Activated T-cell treated with anti-CD3 and anti-CD28 coated beads, Interleukin-2, amount 50 U/mL, for 4 hours (primary cell): ENCODE measurements at places on chromosomes 12 and 14.

GRCh38 chr14:60861545-60862140 is 119.2 kb downstream of the TRMT5 start:
- DNase-seq = no peak

GRCh38 chr12:54372113-54372806 is 8.0 kb upstream of the GPR84 start:
- no peak for DNase-seq

GRCh38 chr12:12718381-12718759 is 1.2 kb downstream of the CDKN1B start:
- DNase-seq = no peak

DNA sequence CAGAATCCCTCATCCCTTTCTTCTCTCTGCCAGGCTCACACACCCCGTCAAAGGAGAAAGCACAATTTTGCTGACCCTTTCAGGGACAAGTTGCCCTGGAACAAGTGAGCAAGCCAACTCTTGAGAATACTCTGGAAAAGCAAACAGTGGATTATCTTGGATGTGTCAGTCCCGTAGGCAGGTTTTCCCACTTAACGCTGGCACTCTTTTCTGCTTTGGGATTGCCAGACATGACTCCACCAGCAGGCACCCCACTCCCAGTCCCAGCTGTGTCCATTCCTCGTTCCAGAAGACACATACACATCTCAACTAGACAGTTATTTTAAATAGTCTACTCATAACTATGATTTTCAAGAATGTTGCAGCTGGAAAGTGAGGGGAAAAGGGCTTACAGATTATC is 145.5 kb upstream of the CDKN3 start:
- DNase-seq = no peak

- DNase-seq = no peak
Observed at GRCh38 chr12:28223858-28224257, 33.6 kb downstream of the CCDC91 start.

DNA sequence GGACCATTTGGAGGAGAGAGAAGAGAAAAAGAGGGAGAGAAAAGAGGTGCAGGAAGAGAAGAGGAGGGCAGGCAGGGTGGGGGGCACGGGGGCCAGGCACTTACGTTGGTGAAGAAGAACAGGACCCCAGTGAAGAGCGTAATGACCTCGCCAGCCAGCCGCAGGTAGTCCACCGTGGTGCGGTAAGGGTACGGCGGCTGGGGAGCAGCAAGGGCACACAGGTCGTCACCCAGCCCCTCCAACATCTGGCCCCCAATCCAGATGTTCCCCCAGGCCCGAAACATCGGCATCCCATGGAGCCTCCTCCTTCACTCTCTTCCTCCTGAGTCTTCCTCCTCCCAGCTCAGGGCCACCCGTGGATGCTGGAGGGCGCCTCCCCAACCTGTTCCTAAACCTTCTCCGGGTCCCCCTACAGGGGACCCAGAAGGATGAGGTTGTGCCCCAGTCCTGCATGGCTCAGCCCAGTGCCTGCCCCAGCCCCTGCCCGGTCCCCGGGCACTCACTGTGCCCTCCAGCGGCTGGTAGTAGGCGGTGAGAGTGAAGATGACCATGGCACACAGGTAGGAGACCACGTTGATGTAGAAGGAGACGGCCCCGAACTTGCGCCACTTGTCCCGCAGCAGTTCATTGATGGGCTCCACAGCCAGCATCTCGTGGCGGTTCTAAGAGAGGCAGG is 39.2 kb downstream of the TRPV4 start:
- no peak for DNase-seq

GRCh38 chr12:108744021-108744897 is 12.9 kb upstream of the CORO1C start:
- no peak for DNase-seq

DNA sequence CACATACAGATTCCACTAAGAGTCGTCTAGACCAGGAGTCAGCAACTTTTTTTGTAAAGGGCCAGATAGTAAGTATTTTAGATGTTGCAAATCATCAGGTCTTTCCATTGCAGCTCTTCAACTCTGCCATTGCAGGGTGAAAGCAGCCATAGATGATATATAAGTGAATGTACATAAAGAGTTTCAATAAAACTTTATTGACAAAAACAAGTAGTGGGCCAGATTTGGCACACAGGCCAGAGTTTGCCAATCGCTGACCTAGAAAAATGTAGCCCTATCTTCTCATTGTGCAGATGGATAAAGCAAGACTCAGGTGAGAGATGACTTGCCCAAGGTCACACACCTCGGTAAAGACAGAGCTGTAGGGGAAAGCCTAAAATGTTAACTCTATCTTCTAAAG is 474.7 kb downstream of the MED13L start:
- DNase-seq = no peak

- no peak for DNase-seq
Observed at GRCh38 chr12:5242440-5242839, 189.5 kb upstream of the NTF3 start.

DNA sequence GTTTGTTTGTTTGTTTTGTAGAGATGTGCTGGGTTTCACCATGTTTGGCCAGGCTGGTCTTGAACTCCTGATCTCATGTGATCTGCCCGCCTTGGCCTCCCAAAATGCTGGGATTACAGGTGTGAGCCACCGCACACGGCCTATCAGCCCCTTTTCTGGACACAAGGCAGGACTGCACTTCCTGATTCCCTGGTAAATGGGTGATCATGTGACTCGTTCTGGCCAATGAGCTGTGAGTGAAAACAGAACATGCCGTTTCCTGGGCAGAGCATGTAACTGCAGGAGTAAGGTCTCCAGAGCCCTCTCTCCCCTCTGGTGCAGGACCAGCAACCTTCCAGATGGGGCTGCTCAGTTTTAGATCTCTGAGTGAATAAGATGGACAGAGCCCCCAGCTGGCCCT is 92.7 kb downstream of the ITPK1 start:
- no peak for DNase-seq

DNA sequence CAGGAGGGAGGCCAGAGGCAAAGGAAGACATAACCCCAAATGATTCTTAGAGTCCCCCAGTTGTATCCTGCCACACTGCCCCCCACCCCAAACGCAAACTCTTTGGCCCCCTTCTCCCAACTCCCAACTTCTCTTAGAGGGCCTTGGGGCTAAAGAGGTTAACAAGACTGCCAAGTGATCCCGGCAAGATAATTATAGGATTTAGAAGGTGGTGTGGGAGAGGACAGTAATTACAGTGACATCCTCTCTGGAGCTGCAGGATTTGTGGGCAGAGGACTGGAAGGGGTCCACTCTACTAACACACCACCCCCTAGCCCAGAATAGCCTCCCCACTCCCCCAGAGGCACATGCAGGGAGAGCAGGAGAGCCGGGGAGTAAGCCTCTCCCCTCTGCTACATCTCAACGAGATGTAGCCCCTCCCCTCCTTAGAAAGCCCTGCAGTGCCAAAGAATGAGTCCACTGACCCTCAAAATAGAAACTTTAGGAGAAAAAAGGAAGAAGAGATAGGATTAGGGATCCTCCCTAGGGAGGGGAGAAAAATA is 5.3 kb upstream of the GDF11 start:
- DNase-seq = no peak

DNA sequence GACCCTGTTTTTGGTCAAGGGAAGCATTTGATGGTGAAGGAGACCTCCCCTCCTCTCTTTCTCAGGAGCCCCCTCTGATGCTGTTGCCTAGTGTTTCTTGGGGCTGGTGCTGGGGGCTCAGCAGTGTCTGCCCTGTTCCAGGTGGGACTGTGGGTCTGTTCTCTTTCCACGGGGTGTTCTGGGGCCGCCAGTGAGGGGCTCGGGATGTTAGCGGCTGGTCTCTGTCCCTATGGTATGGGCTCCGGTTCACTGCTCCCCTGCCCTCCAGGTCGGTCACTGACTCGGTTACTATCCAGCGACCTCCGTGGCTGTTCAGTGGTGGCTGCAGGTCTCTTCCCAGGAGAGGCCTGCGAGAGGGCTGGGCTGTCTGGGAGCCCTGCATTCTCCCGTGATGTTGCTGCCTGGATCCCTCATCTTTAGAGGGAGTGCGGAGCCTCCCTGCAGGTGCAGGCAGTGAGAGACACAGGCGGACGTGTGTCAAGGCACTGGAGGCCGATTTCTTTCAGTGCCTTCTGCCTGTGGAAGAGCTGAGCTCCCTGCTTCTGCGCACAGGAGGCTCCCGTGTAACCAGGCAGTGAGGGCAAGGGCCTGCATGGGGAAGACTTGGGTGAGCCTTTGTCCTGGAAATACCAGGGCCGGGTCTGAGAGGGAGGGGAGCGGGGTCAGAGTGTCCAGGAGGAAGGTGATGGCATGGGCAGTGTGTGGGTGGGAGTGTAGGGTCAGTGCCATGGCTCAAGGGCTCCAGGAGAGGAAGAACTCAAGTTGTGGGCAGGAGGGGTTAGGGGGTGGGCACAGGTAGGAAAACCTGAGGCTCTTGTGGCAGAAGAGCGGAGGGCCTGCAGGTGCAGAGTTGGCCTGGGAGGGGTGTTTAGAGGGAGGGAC is 362.6 kb downstream of the TMEM121 start:
- DNase-seq = peak; percentile 2

DNA sequence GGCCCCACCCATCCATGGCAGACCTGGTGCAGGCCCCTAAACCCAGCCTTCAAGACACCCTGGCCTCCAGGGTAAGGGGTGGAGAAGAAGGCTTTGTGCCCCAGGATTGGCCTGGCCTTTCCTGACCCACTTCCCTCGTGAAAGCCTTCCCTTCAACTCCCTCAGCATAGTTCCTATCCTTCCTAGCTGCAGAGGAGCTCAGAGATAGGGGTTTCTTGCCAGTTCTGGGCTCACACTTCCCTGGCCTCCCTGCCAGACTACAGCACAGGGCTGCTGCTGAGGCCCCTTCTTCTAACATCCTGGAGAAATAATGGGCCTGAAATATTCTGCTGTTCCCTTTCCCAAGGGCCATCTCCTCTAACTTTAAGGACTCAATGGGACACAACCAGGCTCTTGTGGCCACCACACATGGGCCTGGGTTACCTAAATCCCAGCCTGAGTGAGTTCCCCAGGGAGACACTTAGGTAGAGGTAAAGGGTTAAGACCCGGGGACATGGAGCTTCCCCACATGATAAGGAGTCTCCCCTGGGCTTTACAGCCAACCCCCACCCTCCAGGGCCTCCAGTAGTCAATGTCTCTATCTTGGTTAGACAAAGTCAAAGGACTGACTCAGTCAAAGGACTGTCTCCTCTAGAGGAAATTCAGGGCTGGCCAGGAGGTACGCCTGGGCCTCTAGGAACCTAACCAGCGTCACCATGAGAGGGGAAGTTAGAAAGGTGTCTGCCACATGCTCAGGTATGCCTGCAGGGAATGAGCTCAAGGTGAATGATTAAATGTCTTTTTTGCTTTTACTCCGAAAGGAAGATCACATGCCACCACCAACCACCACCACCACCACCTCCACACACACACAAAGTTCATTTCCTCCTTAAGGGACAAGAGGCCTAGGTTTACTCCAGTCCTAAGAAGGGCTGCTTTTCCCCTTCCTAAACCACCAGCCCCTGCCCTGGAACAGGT is 7.1 kb downstream of the ZFP36L1 start:
- peak; percentile 52 for DNase-seq

DNA sequence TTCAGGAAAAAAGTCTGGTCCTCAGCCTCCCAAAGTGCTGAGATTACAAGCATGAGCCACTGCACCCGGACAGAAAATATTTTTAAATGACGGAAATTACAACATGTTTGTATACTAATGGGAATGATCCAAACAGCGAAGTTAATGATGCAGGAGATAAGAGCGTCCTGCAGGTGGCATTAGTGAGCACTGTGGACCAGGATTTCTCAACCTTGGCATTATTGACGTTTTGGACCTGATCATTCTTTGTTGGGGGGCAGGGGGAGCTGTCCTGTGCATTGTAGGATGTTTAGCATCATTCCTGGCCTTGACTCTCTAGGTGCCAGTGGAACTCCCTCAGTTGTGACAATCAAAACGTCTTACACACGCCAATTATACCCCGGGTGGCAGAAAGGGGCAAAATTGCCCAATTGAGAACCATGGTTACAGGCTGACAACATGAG is 34.1 kb downstream of the SCFD1 start:
- DNase-seq = peak; percentile 9

DNA sequence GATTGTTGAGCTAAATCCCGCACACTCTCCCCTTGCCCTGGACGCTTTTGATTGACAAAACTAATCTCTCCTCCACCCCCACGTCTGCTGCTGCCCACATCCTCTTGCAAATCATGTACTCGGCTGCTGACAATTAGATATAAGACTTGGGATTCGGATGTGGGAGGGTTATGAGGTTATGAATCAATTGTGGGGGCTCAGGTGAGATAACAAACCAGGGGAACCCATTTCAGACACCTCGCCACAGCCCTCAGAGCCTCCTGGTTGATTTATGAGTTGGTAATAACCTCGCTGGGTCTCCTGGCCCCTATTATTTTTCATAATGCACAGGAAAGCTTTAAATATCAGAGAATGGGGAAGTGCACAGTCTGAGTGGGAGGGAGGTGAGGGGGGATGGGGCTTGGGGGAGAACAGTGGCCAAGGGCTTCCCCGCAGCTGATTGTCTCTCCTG is 449.9 kb downstream of the DPF3 start:
- DNase-seq = peak; percentile 11

DNA sequence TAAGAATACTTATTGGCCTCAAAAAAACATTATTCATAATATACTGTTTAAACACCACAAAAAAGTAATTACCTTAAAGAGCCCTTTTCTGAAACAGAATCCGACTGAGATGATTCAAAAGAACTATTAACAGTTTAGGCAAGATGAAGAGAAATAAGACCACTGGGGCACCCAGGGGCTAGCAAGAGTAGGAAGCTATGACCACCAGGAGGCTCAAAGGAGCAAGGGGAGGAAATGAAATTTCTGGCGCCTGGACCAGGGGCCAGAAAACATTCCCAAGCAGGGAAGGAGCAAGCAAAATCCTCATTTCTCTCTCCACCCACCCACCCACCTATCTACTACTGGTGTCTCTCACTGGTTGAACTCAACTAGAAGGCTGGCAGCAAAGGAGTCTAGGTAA is 6.3 kb upstream of the DCAF4 start:
- DNase-seq = no peak

GRCh38 chr12:6424866-6425265 is 19.9 kb upstream of the CD27 start:
- DNase-seq = no peak
